ENCODE measurements at places on chromosomes 2 and 18.

- DNase-seq, result no peak
Observed at GRCh38 chr2:121555008-121555407, 24.3 kb downstream of the RNU4ATAC start.

DNA sequence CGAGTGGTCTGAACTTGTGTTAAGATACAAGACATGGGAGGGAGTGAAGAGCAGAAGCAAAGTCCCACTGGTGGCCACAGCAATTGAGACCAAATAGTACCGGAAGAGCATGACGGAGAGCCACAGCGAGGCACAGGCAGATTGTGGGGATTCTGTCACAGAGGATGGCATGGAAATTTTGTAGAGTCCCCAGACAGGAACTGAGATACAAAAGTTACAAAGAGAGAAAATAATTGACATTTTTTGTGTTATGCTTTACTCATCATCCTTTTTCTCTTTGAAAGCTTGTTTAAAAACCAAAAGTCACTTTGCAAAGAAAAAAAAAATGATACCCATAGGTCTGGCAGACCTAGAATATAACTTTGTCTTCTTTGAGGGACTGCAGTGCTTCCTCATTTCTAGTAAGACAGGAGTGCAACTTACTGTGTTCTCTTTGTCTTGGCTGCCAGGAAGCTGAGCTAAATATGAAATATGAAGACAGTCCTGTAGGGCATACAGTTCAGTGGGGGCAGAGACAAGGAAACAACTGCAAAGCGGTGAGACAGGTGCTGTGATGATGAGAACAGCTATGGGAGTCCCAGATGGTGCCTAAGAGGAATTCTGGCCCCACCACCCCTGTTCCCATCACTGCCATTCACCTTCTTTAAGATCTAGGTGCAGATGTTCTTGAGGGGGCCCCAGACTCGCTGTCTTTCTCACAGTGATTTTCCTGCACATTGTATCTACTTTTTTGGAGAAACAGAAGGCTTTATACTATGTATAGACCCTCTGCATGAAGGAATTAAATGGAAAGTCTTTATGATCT is 5.2 kb downstream of the ARHGAP25 start:
- peak; percentile 51 for DNase-seq

- no peak for DNase-seq
Observed at GRCh38 chr2:154480521-154480920, 218.0 kb upstream of the KCNJ3 start.

DNA sequence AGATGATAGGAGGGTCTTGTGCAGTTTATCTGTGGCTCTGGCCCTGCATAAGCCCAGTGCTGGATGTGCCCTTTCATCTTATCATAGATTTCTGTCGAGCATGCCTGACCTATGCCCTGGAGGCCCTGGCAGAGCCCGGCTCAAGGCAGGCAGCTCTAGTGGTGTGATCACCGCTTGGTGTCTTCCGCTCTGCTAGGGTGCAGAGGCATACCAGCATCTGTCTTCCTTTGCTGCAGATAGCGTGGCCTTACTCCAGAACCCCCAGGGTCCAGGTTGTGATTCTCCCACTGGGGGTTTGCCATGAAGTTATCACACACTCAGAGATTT is 13.7 kb upstream of the TRAF3IP1 start:
- no peak for DNase-seq

DNA sequence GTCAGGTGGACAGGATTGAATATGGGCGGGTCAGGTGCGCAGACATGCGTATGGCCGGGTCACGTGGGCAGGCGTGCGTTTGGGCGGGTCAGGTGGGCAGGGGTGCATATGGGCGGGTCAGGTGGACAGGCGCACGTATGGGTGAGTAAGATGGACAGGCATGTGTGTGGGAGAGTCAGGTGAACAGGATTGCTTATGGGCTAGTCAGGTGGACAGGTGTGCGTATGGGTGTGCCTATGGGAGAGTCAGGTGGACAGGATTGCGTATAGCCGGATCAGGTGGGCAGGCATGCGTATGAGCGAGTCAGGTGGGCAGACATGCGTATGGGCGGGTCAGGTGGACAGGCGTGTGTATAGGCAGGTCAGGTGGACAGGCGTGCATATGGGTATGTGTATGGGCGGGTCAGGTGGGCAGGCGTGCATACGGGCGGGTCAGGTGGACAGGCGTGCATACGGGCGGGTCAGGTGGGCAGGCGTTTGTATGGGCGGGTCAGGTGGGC is 30.3 kb upstream of the KLF11 start:
- DNase-seq, result no peak

DNA sequence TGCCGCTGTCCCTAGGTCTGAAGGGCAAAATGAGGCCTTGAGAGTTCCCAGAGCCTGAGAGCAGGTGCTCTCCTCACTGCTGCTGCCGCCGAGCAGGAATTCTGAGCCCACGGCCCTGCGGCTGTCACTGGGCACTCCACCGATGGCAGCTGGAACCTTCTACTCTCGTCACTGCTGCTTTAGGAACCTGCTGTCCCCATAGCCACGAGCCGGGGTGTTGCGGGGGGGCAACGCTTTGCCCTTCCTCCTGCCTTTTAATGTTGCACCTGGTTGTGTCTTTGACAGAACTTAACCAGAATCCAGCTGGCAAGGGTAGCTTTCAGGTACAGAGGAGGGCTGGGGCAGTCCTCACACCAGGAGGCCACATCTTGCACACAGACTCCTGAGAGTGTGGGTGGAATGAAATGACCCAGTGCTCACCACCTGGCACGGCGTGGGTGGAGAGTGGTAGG is 32.3 kb downstream of the NCK2 start:
- no peak for DNase-seq

Measured in stimulated activated effector memory CD8-positive, alpha-beta T cell treated with anti-CD3 and anti-CD28 coated beads, Interleukin-12 subunit alpha, Interleukin-12 subunit beta, amount 100 ng/mL, for 72 hours (primary cell).